Activated naive CD4-positive, alpha-beta T cell treated with anti-CD3 and anti-CD28 coated beads for 36 hours (primary cell): ENCODE measurements at places on chromosomes 2 and 18. TPM values are rescaled to one million over a fixed set of nuclear protein-coding genes. Genes with fewer than 3 reads are reported as not detected.

The SPDYA gene
- 2.0 TPM for total RNA-seq

The LIMS4 gene
- 1.1 TPM for total RNA-seq

The IMPA2 gene
- total RNA-seq: 23.6 TPM

The TGFA gene
- 0.33 TPM for total RNA-seq

The TBR1 gene
- total RNA-seq: not detected

The GPR35 gene
- 2.5 TPM for total RNA-seq

The EFR3B gene
- 0.42 TPM for total RNA-seq
